ENCODE measurements at places on chromosomes 12 and 14.

GRCh38 chr12:109844983-109845823 lies 12.0 kb upstream of the TRPV4 start:
- DNase-seq: peak; percentile 95

- no peak for DNase-seq
Measured at GRCh38 chr12:108514468-108514972, 557 bp upstream of the FICD start.

DNA sequence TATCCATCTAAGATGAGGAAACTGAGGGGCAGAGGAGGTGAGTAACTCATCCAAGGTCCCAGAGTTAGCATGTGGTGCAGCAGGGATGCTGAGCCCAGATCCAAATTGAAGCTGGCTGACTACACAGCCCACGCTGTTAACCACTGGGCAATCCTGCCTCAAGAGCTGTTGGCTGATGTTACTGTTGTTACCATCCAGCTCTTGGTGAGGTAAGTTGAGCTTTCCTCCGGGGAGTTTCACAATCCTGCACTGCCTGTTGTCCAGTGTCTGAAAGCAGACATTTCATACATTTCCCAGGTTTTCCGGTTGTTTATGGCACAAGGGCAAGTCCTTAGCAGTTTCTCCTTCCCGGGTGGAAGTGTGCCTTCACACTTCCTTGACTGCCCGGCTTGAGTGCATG lies 14.5 kb downstream of the CYP46A1 start:
- DNase-seq: no peak

DNA sequence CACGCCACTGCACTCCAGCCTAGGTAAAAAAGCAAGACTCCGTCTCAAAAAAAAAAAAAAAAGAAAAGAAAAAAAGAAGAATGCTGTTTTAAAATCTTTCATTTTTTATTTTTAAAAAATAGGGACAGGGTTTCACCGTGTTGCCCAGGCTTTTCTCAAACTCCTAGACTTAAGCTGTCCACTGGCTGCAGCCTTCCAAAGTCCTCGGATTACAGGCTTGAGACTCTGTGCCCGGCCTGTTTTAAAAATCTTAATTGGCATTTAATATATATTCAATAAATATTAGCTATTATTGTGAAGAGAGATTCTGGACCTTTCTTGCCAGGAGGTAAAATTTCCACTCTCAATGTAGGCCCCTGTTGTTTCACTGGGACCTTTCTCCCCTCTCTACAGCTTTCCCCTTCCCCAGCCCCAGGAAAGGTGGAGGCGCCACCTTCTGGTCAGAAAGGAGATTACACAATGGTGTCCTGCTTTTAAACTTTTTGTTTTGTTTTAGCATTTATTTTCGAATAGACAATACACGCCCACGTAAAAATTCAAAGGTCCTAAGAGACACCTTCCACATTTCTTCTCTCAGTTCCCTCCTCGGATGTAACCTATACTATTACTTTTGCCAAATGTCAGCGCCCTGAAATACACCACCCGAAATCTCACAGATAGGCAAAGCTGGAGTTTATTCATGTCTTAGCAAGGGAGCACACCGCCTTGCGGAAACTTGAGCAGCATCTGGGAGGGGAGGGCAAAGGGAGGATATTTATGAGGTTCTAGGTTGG lies 23.8 kb upstream of the PHC1 start:
- DNase-seq: peak; percentile 61

DNA sequence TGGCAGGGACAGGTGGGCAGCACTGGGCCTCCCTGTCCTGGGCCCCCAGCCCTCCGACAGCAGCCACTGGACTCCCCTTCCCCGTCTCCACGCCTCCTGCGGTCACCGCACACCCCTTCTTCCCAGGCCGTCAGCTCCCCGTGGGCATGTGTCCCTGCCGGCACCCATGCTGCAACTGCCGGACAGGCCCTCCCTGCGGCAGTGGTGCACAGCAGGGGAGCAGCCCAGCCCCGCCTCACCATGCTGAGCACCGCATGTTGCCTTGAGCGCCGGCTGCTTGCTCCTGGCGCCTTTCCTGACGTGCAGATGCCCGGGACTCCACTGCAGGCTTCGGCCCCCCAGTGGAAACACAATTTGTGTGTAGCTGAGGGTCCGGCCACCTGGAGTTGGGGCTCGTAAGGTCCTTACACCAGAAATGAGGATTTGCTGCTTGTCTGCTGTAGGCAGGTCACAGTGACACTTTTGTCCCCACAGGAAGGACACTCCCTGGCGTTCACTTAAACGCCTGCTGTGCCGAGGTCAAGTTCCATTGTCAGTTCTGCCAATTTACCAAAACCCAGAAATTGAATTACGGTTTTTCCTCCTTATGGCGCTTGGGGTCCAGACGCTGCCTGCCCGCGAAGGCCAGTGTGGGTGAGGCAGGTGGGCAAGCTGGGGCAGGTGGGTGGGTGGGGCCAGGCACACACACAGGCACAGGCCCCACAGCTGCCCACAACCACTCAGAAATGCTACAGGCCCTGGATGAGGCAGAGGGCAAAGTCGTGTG lies 28.2 kb upstream of the MMP17 start:
- no peak for DNase-seq

DNA sequence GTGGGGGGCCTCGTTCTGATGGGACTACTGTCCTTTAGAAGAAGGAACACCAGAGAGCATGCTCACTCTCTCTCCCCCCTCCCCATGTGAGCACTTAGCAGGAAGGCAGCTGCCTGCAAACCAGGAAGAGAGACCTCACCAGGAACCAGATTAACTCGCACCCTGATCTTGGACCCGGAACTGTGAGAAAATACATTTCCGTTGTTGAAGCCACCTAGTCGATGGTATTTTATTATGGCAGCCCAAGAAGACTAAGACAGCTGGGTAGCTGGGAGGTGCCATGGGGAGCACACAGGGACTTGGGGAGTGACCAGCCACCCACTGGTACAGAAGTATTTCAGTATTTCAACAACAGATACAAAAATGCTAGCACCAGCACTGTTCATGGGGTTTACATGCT lies 59.0 kb downstream of the VCPKMT start:
- DNase-seq: no peak

DNA sequence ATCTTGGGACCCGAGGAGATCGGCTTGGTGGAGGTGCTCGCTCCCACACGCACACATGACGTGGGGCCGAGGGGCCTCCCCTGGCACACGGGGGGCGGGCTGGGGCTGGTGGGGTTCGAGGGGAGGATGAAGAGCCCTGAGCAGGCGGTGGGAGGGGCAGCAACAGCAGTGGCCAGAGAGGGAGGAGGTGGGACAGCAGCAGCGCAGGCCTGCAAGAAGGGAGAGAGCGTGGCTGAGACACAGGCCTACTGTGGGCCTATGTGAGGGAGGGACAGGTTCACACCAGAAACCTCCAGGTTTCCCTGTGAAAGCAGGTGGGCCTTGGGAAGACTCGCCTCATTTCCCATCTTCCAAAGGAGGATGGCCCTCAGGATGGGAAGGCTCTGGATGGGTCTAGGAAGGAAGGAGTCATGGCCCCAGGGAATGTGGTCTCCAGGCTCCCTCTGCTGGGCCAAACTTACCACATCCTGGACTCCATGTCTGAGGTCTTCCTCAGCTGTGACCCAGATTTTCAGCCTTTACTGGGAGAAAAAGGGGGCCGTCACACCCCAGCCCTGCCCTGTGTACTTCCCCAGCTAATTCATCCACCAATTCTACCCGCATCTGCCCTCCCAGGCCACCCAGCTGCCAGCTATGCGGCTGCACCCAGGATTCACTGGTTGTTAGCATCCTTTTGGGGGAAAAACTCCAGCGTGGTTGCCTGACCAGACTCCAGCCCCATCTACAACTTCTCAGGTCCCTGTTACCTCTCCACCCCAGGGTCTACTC lies 2.8 kb downstream of the PIANP start:
- DNase-seq: peak; percentile 57
